ENCODE measurements at places on chromosomes 16 and 17. TPM values are rescaled to one million over a fixed set of nuclear protein-coding genes. Genes with fewer than 3 reads are reported as not detected.

DNA sequence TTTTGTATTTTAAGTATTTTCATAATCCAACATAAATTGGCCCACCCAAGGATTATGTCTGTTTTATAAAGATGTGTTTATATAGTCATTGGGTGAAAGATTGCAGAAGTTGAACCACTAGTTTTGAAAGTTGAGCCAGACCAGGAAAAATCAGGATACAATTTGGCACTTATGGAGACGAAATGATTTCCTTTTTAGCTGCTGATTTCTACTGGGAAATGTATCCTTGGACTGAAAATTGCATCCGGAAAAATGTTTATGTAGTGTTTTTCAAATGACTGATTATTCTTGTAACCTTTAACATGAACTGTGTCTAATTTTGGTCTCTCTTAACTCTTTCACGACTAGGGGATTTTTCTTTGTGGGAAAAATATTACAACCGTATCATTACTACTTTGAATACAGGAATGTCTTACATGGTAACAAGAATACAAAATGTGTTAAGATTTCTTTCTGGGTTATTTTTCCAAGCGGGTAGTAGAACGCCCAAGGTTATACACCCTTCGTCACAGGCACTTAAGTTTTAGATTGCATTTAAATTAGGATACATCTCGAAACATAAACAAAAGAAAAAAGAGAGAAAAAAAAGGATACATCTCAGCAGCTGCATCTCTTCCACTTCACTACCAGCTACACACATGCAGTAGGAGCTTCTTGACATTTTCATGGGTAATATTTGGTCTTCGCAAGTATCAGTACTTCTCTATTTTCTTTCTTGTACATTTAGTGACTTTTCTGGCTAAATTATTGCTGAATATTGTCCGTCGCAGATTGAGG, 273.0 kb upstream of the TBX2 start:
- peaks cover 21% of the 10 kb centered on the region for H3K4me1 ChIP-seq
- DNase-seq, result no peak
- H3K36me3 ChIP-seq, result no peaks in the 10 kb centered on the region
- no peaks in the 10 kb centered on the region for H3K27me3 ChIP-seq
- H3K27ac ChIP-seq, result no peak overlapping the region

- no peak overlapping the region for H3K4me3 ChIP-seq
- DNase-seq, result no peak
- H3K36me3 ChIP-seq, result peaks cover 8% of the 10 kb centered on the region
Observed at GRCh38 chr17:5466295-5466694, 2.5 kb downstream of the DHX33 start.

- no peak for DNase-seq
- H3K4me3 ChIP-seq, result no peak overlapping the region
- H3K27ac ChIP-seq, result no peak overlapping the region
- H3K36me3 ChIP-seq, result no peaks in the 10 kb centered on the region
- H3K27me3 ChIP-seq, result no peaks in the 10 kb centered on the region
- peaks cover 16% of the 10 kb centered on the region for H3K4me1 ChIP-seq
Observed at GRCh38 chr16:85286951-85287814, 174.9 kb upstream of the CIBAR2 start.

GRCh38 chr16:77696149-77696548, 26.2 kb upstream of the NUDT7 start:
- no peak for DNase-seq
- no peaks in the 10 kb centered on the region for H3K36me3 ChIP-seq
- H3K27me3 ChIP-seq, result no peaks in the 10 kb centered on the region

- DNase-seq, result no peak
- peak overlapping the region; percentile 58 for H3K27ac ChIP-seq
- H3K4me1 ChIP-seq, result peaks cover 20% of the 10 kb centered on the region
- no peaks in the 10 kb centered on the region for H3K36me3 ChIP-seq
- no peak overlapping the region for H3K4me3 ChIP-seq
Observed at GRCh38 chr17:63440770-63441335, 5.3 kb downstream of the CYB561 start.

GRCh38 chr16:11743308-11744074, 834 bp upstream of the TXNDC11 start:
- no peak overlapping the region for H3K4me3 ChIP-seq
- H3K27ac ChIP-seq, result peak overlapping the region; percentile 99
- peaks cover 42% of the 10 kb centered on the region for H3K4me1 ChIP-seq
- no peak for DNase-seq

- H3K36me3 ChIP-seq, result no peaks in the 10 kb centered on the region
- H3K27me3 ChIP-seq, result no peaks in the 10 kb centered on the region
- no peak for DNase-seq
- no peak overlapping the region for H3K4me3 ChIP-seq
- no peak overlapping the region for H3K27ac ChIP-seq
- peaks cover 23% of the 10 kb centered on the region for H3K4me1 ChIP-seq
Observed at GRCh38 chr16:86031141-86031678, 132.2 kb downstream of the IRF8 start.

GRCh38 chr16:81830845-81831540, 51.9 kb downstream of the PLCG2 start:
- H3K4me3 ChIP-seq, result no peak overlapping the region
- H3K27ac ChIP-seq, result no peak overlapping the region
- no peaks in the 10 kb centered on the region for H3K36me3 ChIP-seq
- DNase-seq, result no peak
- H3K27me3 ChIP-seq, result no peaks in the 10 kb centered on the region
- H3K4me1 ChIP-seq, result no peaks in the 10 kb centered on the region

DNA sequence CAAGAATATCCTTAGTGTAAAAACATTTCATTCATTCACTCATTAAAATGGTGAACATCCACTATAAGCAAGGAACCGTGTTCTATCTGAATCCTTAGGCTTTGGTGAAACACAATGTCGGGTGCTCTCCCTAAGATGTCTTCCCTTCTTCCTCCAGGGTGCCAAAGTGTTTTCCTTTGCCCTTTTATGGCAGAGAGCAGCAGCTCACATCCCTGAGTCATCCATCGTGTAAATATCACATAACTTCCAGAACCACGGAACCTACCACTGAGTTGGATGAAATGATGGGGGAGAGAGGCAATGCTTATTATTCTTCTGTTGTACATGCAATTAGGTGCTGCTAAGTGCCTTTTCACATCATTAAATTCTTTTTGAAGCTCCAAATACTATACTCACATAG, 50.2 kb downstream of the DNAH3 start:
- H3K27me3 ChIP-seq, result no peaks in the 10 kb centered on the region
- no peaks in the 10 kb centered on the region for H3K36me3 ChIP-seq
- no peaks in the 10 kb centered on the region for H3K4me1 ChIP-seq
- H3K4me3 ChIP-seq, result no peak overlapping the region

DNA sequence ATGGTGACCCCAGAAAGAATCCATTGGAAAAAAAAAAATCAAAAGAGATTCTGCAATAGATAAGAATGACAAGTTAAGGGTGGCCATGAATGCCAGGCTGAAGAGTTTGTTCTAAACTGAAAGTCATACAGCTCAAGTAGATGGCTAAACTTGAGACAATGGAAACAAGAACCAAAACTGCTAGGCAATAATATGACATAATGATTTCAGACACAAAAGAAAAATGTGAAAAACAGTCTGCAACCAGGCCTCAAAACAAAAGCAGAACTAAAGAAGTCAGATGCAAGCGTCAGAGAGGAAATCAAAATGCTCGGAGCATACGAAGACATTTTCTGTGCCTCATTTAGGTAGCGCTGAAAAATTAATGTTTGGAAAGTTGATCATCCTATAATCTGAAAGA, 54.4 kb upstream of the YPEL2 start:
- H3K27me3 ChIP-seq, result no peaks in the 10 kb centered on the region
- H3K4me3 ChIP-seq, result no peak overlapping the region
- H3K4me1 ChIP-seq, result no peaks in the 10 kb centered on the region
- no peaks in the 10 kb centered on the region for H3K36me3 ChIP-seq

- H3K36me3 ChIP-seq, result peaks cover 3% of the 10 kb centered on the region
- H3K4me1 ChIP-seq, result no peaks in the 10 kb centered on the region
- no peak overlapping the region for H3K4me3 ChIP-seq
- no peak overlapping the region for H3K27ac ChIP-seq
Observed at GRCh38 chr16:87698241-87698640, 67.5 kb downstream of the KLHDC4 start.

GRCh38 chr16:54579106-54579728, 292.6 kb upstream of the IRX3 start:
- no peak overlapping the region for H3K27ac ChIP-seq
- no peak for DNase-seq
- H3K27me3 ChIP-seq, result no peaks in the 10 kb centered on the region

- no peak for DNase-seq
- H3K27me3 ChIP-seq, result no peaks in the 10 kb centered on the region
- H3K27ac ChIP-seq, result no peak overlapping the region
- no peaks in the 10 kb centered on the region for H3K4me1 ChIP-seq
Observed at GRCh38 chr17:81460856-81461460, 51.6 kb downstream of the ACTG1 start.

GRCh38 chr17:73498176-73498575, 146.1 kb downstream of the SDK2 start:
- peak; percentile 27 for DNase-seq
- H3K4me1 ChIP-seq, result no peaks in the 10 kb centered on the region
- H3K27ac ChIP-seq, result no peak overlapping the region
- no peaks in the 10 kb centered on the region for H3K36me3 ChIP-seq
- no peak overlapping the region for H3K4me3 ChIP-seq

GRCh38 chr16:17561056-17561455, 90.3 kb upstream of the XYLT1 start:
- H3K4me3 ChIP-seq, result no peak overlapping the region
- peak; percentile 88 for DNase-seq
- no peaks in the 10 kb centered on the region for H3K27me3 ChIP-seq
- H3K27ac ChIP-seq, result no peak overlapping the region
- peaks cover 15% of the 10 kb centered on the region for H3K4me1 ChIP-seq

DNA sequence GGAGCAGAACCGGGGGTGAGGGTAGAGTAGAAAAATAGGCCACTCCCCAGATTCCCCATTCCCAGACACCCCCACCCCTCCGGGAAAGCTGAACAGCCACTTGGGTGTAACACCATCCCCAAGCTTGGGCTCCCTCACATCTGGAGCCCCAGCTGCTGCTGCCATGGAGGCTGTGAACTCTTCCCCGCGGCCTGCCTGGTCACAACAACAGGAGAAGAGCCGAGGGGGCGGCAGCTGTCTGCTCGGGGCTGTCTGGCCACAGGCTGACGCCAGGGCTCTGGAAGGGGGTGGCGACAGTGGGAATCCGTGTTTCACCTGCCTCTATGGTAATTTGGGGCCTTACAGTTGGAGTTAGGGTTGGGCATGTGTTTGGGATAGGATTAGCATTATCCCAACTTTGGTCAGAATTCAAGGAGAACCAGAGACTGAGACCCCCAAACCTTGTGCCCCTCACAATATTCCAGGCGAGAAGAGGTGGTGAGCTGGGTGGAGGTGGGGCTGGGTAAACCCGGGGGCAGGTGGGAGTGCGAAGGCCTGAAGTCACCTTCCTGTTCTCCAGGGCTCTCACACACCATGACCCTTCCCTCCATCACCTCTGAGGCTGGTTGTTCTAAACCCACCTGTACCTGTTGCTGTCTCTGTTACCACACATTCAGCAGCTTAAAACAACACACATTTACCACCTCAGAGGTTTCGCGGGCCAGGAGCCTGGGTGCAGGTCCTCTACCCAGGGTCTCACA, 29.7 kb upstream of the NXPH3 start:
- no peak for DNase-seq
- no peaks in the 10 kb centered on the region for H3K27me3 ChIP-seq
- no peaks in the 10 kb centered on the region for H3K36me3 ChIP-seq

- H3K4me1 ChIP-seq, result no peaks in the 10 kb centered on the region
- no peak for DNase-seq
- no peak overlapping the region for H3K4me3 ChIP-seq
- no peaks in the 10 kb centered on the region for H3K36me3 ChIP-seq
- no peaks in the 10 kb centered on the region for H3K27me3 ChIP-seq
- H3K27ac ChIP-seq, result no peak overlapping the region
Observed at GRCh38 chr16:22643886-22644285, 133.2 kb downstream of the NPIPB5 start.

DNA sequence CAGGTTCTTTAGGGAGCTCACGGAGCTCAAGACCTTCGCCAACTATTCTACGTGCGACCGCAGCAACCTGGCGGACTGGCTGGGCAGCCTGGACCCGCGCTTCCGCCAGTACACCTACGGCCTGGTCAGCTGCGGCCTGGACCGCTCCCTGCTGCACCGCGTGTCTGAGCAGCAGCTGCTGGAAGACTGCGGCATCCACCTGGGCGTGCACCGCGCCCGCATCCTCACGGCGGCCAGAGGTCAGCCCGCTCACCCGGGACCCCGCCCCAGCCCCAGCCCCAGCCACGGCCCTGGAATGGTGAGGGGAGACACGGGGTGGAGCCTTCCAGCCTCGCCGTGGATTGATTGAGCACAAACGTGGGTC, 13.5 kb downstream of the SARM1 start:
- peak; percentile 43 for DNase-seq
- peak overlapping the region; percentile 53 for H3K4me3 ChIP-seq
- H3K27ac ChIP-seq, result peak overlapping the region; percentile 39
- H3K27me3 ChIP-seq, result no peaks in the 10 kb centered on the region
- peaks cover 22% of the 10 kb centered on the region for H3K4me1 ChIP-seq

- DNase-seq, result no peak
- H3K4me3 ChIP-seq, result no peak overlapping the region
- H3K4me1 ChIP-seq, result no peaks in the 10 kb centered on the region
- no peaks in the 10 kb centered on the region for H3K27me3 ChIP-seq
- no peaks in the 10 kb centered on the region for H3K36me3 ChIP-seq
- no peak overlapping the region for H3K27ac ChIP-seq
Observed at GRCh38 chr16:7914748-7915147, 582.1 kb downstream of the RBFOX1 start.

DNA sequence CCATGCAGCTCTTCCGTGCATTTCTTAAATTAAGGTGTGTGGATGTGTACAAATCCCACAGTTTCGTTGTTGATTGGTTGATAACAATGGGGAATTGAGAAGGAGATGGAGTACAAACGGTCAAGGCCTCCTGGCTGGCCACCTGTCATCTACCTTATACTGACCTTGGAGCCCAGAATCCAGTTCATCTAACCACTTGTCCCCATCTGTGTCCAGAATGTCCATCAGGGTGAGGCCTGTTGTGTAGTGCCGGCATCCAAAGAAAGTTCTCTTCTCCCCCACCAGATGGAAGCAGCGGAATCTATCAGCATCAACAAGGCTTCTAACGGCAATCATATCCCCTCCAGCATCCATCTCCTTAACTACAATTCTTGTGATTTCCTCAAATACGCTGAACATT, 1.5 kb downstream of the GSDMB start:
- peaks cover 13% of the 10 kb centered on the region for H3K36me3 ChIP-seq
- no peak overlapping the region for H3K4me3 ChIP-seq
- H3K27me3 ChIP-seq, result no peaks in the 10 kb centered on the region
- H3K4me1 ChIP-seq, result no peaks in the 10 kb centered on the region

Gene TSPOAP1
- 20.2 TPM for total RNA-seq

Gene RAC3
- 11.8 TPM for total RNA-seq

Gene PDE6G
- total RNA-seq, result not detected

Gene KRTAP9-2
- total RNA-seq, result not detected

Gene CRISPLD2
- 128 TPM for total RNA-seq

Gene TMED6
- total RNA-seq, result not detected

Data from thyroid gland (tissue), 4 donors.